ENCODE measurements at places on chromosomes 11 and 22. TPM values are rescaled to one million over a fixed set of nuclear protein-coding genes. Genes with fewer than 3 reads are reported as not detected.
A peak's percentile ranks its signal among the peaks of the same experiment; 100 is the strongest.

- H3K27me3 ChIP-seq: no peaks in the 10 kb centered on the region
- H3K4me3 ChIP-seq: no peak overlapping the region
- DNase-seq: no peak
- H3K36me3 ChIP-seq: no peaks in the 10 kb centered on the region
Observed at GRCh38 chr22:42747701-42748513, 27.2 kb upstream of the A4GALT start.

- peaks cover 8% of the 10 kb centered on the region for H3K36me3 ChIP-seq
- no peak overlapping the region for H3K4me3 ChIP-seq
- H3K27ac ChIP-seq: no peak overlapping the region
- no peak for DNase-seq
- peaks cover 13% of the 10 kb centered on the region for H3K27me3 ChIP-seq
- H3K4me1 ChIP-seq: peaks cover 13% of the 10 kb centered on the region
Observed at GRCh38 chr11:398826-399225, 4.8 kb downstream of the PKP3 start.

DNA sequence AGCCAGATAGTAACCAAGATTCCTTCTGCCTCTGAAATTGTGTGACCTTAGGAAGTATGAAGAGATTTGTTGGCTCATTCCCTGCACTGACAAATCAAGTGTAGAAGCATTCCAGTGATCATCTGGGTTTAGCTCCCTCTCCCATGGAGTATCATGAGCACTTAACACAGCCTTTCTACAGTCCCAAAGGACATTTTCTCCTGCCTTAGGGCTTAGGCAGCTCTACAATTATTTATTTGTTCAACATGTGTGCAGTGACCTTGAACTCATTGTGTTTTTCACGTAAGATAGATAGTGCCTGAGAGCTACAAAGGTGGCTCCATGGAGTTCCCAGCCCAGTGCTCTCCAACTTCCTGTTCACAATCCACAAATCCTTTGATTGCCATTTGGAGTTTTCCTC lies 94.8 kb upstream of the FAT3 start:
- no peak overlapping the region for H3K27ac ChIP-seq
- no peak overlapping the region for H3K4me3 ChIP-seq
- no peaks in the 10 kb centered on the region for H3K36me3 ChIP-seq
- no peaks in the 10 kb centered on the region for H3K4me1 ChIP-seq
- no peak for DNase-seq

- H3K4me1 ChIP-seq: peaks cover 12% of the 10 kb centered on the region
- H3K4me3 ChIP-seq: no peak overlapping the region
- no peaks in the 10 kb centered on the region for H3K27me3 ChIP-seq
Observed at GRCh38 chr11:94636388-94636949, 69.3 kb downstream of the PIWIL4 start.

- H3K4me1 ChIP-seq: no peaks in the 10 kb centered on the region
- no peaks in the 10 kb centered on the region for H3K27me3 ChIP-seq
- no peak for DNase-seq
- H3K4me3 ChIP-seq: no peak overlapping the region
- H3K27ac ChIP-seq: no peak overlapping the region
- H3K36me3 ChIP-seq: no peaks in the 10 kb centered on the region
Observed at GRCh38 chr22:39360242-39360641, 10.5 kb downstream of the SYNGR1 start.

- no peaks in the 10 kb centered on the region for H3K4me1 ChIP-seq
- H3K36me3 ChIP-seq: no peaks in the 10 kb centered on the region
- no peak overlapping the region for H3K27ac ChIP-seq
- H3K4me3 ChIP-seq: no peak overlapping the region
- no peak for DNase-seq
Observed at GRCh38 chr11:44426958-44427357, 117.0 kb upstream of the ALX4 start.

- peak overlapping the region; percentile 68 for H3K27ac ChIP-seq
- H3K36me3 ChIP-seq: no peaks in the 10 kb centered on the region
- peaks cover 10% of the 10 kb centered on the region for H3K4me1 ChIP-seq
- H3K4me3 ChIP-seq: peak overlapping the region; percentile 18
- DNase-seq: no peak
Observed at GRCh38 chr11:66101066-66101464, 31.0 kb downstream of the PACS1 start.

DNA sequence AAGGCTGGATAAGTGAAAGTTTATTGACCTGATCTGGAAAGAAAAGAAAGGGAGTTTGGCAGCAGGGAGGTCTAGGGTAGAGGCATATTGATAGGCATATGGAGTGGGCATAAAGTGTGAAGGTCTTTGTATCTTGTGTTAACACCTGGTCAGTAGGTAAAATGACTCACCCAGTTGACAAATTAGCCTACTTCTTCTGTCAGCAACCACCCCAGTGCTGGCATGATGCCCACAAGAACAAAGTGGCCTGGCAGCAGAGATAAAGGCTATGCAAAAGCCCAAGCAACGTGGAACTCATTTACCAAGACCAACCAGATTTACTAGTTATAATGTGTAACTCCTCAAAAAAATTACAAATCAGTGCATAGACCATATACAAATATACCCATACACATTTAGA lies 4.9 kb downstream of the OR10A3 start:
- DNase-seq: no peak
- H3K36me3 ChIP-seq: no peaks in the 10 kb centered on the region
- no peaks in the 10 kb centered on the region for H3K27me3 ChIP-seq
- no peak overlapping the region for H3K27ac ChIP-seq

- DNase-seq: no peak
- no peak overlapping the region for H3K27ac ChIP-seq
- H3K4me3 ChIP-seq: no peak overlapping the region
- no peaks in the 10 kb centered on the region for H3K36me3 ChIP-seq
- no peaks in the 10 kb centered on the region for H3K27me3 ChIP-seq
Observed at GRCh38 chr11:96015906-96016565, 92.1 kb upstream of the MTMR2 start.

DNA sequence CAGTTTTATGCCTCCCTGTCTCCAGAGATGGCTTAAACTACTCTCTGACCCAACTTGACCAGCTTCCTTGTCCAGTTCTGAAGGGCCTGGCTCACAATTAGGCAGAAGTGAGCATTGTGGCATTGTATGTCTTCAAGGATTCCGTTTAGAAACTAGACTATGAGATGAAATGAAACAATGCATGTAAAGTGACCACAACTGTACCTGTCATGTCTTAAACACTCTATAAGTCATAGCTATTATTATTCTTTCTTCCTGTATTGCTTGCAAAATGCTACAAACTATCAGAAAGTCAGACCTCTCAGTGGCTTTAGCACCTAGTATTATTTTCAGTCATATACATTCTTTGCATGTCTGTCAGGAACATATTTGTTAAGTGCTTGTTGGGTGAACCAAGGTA lies 127.9 kb upstream of the MTMR2 start:
- no peaks in the 10 kb centered on the region for H3K36me3 ChIP-seq
- DNase-seq: no peak
- H3K27me3 ChIP-seq: no peaks in the 10 kb centered on the region
- H3K4me3 ChIP-seq: no peak overlapping the region

- no peak overlapping the region for H3K27ac ChIP-seq
- H3K4me3 ChIP-seq: no peak overlapping the region
- H3K27me3 ChIP-seq: no peaks in the 10 kb centered on the region
- no peaks in the 10 kb centered on the region for H3K36me3 ChIP-seq
- H3K4me1 ChIP-seq: peaks cover 65% of the 10 kb centered on the region
- DNase-seq: no peak
Observed at GRCh38 chr22:43011079-43011478, 3.9 kb downstream of the PACSIN2 start.

- H3K27me3 ChIP-seq: no peaks in the 10 kb centered on the region
- H3K36me3 ChIP-seq: no peaks in the 10 kb centered on the region
- DNase-seq: no peak
- no peaks in the 10 kb centered on the region for H3K4me1 ChIP-seq
- H3K4me3 ChIP-seq: no peak overlapping the region
Observed at GRCh38 chr11:130439160-130439519, 9.3 kb upstream of the ADAMTS15 start.

DNA sequence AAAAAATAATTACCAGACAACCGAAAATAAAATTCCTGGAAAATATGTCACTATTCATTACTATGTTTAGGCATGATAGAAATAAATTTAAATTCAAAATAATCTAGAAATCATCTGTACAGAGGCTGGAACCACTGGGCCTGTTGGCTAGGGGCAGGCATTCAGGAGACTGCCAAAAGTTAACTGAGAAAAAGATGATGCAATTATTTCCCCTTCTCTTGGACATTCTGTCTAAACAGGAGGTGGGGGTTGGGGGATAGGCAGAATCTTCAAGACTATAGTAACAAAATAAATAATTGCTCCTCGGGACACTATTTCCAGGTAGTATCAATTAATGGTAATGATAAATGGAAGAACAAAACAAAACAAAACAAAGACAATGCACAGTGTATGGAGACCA lies 14.1 kb downstream of the BTBD10 start:
- peak; percentile 29 for DNase-seq
- peak overlapping the region; percentile 5 for H3K27ac ChIP-seq
- H3K4me3 ChIP-seq: no peak overlapping the region
- H3K4me1 ChIP-seq: peaks cover 4% of the 10 kb centered on the region
- no peaks in the 10 kb centered on the region for H3K36me3 ChIP-seq
- no peaks in the 10 kb centered on the region for H3K27me3 ChIP-seq

DNA sequence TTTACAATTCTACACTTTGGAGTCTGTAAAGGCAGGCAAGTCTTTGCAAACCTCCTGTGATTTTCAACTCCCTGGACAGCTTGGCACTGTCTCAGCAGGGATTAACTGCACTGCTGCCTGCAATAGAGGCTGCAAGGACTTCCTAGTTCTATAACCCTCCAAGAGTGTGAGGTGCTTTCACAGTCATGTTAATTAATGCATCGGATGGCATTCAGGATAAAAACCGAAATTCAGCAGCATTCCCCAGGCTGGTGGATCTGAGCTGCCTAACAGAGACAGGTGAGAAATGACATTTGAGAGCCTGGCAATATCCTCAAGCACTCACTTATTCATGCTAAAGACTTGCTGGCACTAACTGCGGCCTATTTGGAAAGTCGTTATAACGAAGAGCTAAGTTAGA lies 85.0 kb downstream of the LARGE1 start:
- H3K27ac ChIP-seq: no peak overlapping the region
- no peaks in the 10 kb centered on the region for H3K4me1 ChIP-seq
- H3K27me3 ChIP-seq: no peaks in the 10 kb centered on the region
- no peak overlapping the region for H3K4me3 ChIP-seq

SIPA1 gene
- 107 TPM for total RNA-seq

TNNT3 gene
- 3.0 TPM for total RNA-seq

ALX4 gene
- not detected for total RNA-seq

SCARF2 gene
- 24.1 TPM for total RNA-seq

MUC2 gene
- total RNA-seq: not detected

SLC3A2 gene
- total RNA-seq: 131 TPM

APOA4 gene
- not detected for total RNA-seq

LRP4 gene
- 4.9 TPM for total RNA-seq

ELMOD1 gene
- 0.96 TPM for total RNA-seq

CADM1 gene
- 105 TPM for total RNA-seq

CARNS1 gene
- 0.71 TPM for total RNA-seq

ANO9 gene
- 20.2 TPM for total RNA-seq
